ENCODE measurements at places on chromosomes 2 and 18. TPM values are rescaled to one million over a fixed set of nuclear protein-coding genes. Genes with fewer than 3 reads are reported as not detected.

CD207 gene
- 0.08 TPM for total RNA-seq

PHOSPHO2 gene
- 4.9 TPM for total RNA-seq

REEP1 gene
- 2.1 TPM for total RNA-seq

POTEI gene
- 0.47 TPM for total RNA-seq

C1QL2 gene
- total RNA-seq, result not detected

CHRNA1 gene
- total RNA-seq, result 371 TPM

AGXT gene
- 1.3 TPM for total RNA-seq

NMUR1 gene
- not detected for total RNA-seq

SLC8A1 gene
- 27.1 TPM for total RNA-seq

XDH gene
- total RNA-seq, result 0.03 TPM

ASAP2 gene
- 27.8 TPM for total RNA-seq

CGREF1 gene
- total RNA-seq, result not detected

SPATA3 gene
- total RNA-seq, result not detected

DUSP2 gene
- 1.0 TPM for total RNA-seq

GALM gene
- 19.6 TPM for total RNA-seq

DNA sequence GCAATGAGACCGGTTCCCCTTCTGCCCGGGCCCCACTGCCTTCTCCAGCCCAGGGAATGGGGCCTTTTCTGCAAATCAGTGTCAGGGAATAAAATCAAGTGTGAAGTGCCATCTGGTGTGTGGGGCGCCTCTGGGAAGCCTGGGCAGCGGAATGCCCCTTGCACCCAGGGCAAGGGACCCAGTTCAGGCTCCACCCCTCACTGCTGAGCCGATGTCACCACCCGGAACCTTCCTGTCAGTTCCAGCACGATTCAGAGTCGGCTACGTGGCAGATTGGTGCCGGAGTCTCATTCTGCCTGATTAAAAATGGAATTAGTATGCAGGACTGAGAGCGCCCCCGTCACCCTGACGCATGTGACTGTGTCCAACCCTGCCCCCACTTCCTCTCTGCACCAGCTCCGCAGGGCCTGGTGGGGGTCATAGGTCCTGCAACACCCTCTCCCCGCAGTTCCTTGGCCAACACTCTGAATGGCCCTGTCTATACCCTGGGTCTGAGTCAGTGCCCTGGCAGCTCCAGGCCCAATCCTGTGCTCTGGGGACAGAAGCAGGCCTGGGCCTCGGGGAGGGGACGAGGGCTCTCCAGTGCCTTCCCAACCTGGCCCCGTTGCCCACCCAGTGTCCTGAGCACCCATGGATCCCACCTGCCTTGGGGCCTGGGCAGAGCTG is 8.2 kb upstream of the ALPI start:
- DNase-seq, result no peak

- no peak for DNase-seq
Measured at GRCh38 chr2:42786561-42787345, 5.6 kb downstream of the HAAO start.

DNA sequence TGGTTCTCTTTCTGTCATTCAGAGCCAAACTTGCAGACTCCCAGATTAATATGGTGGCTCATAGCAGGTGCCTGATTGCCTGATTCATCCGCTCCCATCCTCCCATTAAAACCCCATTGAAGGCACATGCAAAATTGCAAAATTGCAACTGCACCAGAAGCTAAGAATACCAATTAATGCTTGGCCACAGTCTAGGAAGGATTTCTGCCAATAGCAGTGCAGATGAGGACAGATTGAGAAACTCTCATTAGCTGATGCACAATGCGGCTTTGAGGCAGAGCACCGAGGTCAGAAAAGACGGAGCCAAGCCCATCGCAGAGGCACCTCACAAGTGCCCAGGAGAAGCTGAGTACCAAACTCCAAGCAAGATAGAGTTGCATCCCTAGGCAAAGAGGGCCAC is 172.8 kb downstream of the ARL4C start:
- DNase-seq, result no peak

- DNase-seq, result peak; percentile 65
Measured at GRCh38 chr2:234335661-234336228, 161.1 kb downstream of the ARL4C start.

- peak; percentile 64 for DNase-seq
Measured at GRCh38 chr2:111219285-111219684, 98.6 kb downstream of the BCL2L11 start.

GRCh38 chr2:11416186-11416585 is 49.8 kb downstream of the E2F6 start:
- no peak for DNase-seq

DNA sequence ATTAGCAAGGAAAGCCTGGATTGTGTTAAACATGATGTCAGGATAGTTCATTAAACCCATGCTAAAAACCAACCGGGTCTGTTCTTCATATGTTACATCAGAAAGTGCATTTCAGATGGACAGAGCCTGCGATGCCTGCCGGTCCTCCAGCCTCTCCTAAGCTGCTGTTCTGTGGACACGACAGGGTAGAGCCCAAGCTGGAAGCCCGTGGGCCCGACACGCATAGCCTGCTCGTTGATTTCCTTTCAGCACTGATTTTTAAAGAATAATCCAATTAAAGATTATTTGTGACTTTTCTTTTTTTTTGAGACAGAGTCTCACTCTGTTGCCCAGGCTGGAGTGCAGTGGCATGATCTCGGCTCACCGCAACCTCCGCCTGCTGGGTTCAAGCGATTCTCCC is 797 bp downstream of the OR6B3 start:
- DNase-seq, result no peak

- no peak for DNase-seq
Measured at GRCh38 chr2:26571316-26571715, 69.8 kb downstream of the CIB4 start.

GRCh38 chr18:38933910-38934510 is 1368.4 kb upstream of the CELF4 start:
- no peak for DNase-seq

DNA sequence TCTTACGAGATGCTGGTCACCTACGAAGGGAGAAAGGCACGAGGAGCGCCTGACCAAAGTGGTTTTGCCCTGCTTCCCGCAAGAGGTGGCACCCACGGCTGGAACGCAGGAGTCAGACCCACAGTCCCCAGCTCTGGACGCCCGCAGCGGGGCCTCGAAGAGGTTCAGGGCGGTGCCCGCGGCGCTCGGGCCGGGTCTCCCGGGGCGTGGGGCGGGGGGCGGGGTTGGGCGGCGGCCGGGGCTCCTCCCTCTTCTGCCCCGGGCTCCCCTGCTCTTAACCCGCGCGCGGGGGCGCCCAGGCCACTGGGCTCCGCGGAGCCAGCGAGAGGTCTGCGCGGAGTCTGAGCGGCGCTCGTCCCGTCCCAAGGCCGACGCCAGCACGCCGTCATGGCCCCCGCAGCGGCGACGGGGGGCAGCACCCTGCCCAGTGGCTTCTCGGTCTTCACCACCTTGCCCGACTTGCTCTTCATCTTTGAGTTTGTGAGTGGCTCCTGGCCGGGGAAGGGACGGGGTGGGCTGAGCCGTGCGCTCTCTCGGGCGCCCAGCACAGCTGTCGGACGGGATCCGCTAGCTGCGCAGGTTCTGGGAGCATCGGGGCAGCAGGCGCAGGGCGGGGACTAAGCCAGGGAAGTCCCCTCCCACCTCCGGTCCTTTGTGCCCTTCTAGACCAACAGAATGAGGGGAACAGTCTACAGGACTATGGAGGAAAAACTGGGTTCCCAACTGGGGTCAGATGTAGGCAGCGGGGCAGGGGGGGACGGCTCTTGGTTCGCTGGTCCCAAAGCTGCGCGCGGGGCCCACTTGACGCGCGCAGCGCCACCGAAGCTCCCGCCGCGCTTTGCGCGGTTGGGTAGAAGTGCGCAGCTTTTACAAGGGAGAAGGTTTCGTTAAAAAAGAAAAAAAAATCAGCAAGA is at the start of gene MAL:
TSS of gene MAL (plus strand) at position 303 of the 914 bp plus-strand sequence. CDS start at position 388, 85 bp downstream.
- no peak for DNase-seq

DNA sequence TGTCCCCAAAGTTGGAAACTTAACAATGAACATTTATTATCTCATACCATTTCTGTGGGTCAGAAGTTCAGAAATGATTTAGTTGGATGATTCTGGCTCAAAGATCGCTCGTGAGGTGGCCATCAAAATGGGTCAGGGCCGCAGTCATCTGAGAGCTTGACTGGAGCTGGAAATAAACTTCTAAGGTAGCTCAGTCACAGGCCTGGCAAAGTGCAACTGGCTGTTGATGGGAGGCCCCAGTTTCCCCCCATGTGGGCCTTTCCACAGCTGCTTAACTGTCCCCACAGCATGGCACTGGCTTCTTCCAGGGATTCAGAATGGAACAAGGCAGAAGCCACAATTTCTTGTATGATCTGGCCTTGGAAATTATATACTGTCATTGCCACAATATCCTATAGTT is 200.1 kb upstream of the RAB12 start:
- no peak for DNase-seq

GRCh38 chr2:36675579-36676282 is 20.8 kb upstream of the VIT start:
- no peak for DNase-seq

GRCh38 chr2:16626997-16627605 is 38.5 kb downstream of the CYRIA start:
- no peak for DNase-seq

DNA sequence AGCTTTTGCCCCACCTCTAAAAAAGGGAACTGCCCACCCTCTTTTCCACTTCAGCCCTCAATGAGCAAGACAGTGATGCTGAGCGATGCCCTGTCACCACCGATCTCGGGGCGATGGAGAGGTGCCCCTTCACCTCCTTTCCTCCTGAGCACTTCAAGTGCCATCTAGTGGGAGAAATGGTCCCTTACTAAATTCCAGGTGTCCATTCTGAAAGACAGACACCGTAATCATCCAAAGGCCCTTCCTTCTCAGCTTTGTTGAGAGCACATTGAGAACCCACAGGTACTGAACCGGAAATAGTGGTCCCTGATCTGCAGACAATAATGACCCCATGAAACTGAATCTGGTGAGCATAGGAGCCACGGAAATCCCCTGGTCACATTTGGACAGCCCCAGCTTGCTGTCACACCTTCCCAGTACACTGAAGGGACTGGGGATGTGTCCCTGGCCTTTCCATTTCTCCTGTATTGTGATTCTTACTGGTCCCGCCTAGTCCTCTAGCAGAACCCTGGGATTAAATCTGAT is 38.5 kb downstream of the KCTD18 start:
- no peak for DNase-seq

- DNase-seq, result no peak
Measured at GRCh38 chr2:216370961-216371712, 1.1 kb downstream of the MARCHF4 start.

- peak; percentile 51 for DNase-seq
Measured at GRCh38 chr2:233350708-233351107, 3.6 kb upstream of the DGKD start.

DNA sequence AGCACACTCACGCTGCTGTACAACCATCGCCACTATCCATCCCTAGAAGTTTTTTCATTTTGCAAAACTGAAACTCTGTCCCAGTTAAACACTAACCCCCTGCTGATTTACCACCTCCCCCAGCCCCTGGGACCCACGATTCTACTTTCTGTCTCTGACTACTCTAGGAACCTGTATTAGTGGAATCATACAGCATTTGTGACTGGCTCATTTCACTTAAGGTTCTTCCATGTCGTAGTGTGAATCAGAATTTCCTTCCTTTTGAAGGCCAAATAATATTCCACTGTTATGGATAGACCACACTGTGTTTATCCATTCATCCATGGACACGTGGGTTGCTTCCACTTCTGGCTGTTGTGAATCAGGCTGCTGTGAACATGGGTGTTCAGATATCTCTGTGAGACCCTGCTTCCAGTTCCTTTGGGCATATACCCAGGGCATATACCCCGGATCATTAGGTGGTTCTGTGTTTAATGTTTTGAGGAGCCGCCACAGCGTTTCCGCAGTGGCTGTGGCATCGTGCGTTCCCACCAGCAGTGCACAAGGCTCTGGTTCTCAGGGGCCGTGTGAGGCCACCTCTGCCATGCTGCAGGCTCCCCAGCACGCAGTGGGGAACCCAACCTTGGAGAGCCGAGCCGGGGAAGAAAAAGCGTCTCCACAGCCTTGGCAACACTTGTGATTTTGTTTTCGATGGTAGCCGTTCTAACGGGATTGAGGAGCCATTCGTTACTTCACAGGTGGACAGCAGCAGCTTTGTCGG is 10.1 kb downstream of the RAMP1 start:
- DNase-seq, result no peak

DNA sequence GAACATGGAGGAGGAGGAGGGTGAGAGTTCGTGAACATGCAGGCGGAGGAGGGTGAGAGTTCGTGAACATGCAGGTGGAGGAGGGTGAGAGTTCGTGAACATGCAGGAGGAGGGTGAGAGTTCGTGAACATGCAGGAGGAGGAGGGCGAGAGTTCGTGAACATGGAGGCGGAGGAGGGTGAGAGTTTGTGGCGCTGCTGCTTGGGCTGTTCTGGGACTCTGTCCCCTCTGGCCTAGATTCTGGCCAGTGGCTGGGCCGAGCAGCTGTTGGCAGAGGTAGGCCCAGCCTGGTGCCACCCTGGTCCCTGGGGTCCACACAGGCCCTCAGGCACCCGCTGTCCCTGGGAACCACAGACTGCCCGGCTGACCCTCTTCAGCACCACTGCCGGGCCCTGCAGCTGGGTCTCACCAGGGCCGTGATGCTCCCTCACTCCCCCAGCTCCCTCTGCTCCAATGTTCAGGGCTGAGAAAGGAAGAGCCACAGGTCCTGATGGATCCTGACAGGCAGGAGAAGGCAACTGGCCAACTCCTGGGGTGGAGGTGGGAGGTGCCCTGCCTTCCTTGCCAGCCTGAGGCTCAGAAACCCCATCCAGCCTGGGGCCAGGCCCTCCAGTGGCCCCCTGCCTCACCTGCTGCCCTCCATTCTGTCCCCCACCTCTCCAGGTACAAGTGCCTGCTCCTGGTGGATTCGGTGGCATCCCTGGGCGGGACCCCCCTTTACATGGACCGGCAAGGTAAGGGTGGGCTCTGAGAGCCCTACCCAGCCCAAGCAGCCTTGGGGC is 3.9 kb downstream of the AGXT start:
- DNase-seq, result no peak

GRCh38 chr2:189363559-189363958 is 77.7 kb upstream of the WDR75 start:
- DNase-seq, result no peak

GRCh38 chr2:187502467-187502866 is 51.8 kb downstream of the TFPI start:
- no peak for DNase-seq

- no peak for DNase-seq
Measured at GRCh38 chr2:232873909-232874641, 4.0 kb downstream of the SNORC start.

GRCh38 chr2:200762127-200762526 is 49.6 kb upstream of the BZW1 start:
- DNase-seq, result no peak

DNA sequence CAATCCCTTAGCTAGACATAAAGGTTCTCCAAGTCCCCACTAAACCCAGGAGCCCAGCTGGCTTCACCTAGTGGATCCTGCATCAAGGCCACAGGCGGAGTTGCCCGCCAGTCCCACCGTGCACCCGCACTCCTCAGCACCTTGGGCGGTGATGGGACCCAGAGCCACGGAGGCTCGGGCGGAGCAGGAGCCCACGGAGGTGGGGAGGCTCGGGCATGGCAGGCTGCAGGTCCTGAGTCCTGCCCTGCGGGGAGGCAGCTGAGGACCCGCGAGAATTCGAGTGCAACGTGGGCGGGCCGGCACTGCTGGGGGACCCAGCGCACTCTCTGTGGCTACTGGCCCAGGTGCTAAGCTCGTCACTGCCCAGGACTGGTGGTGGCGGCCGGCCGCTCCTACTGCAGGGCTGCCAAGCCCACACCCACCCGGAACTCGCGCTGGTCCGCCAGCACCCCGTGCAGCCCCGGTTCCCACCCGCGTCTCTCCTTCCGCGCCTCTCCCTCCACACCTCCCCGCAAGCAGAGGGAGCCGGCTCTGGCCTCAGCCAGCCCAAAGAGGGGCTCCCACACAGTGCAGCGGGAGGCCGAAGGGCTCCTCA is 31.7 kb upstream of the SPATA3 start:
- DNase-seq, result no peak

Measured in SJCRH30 (cell line).